ENCODE measurements at places on chromosomes 3 and 15. TPM values are rescaled to one million over a fixed set of nuclear protein-coding genes. Genes with fewer than 3 reads are reported as not detected.

DNA sequence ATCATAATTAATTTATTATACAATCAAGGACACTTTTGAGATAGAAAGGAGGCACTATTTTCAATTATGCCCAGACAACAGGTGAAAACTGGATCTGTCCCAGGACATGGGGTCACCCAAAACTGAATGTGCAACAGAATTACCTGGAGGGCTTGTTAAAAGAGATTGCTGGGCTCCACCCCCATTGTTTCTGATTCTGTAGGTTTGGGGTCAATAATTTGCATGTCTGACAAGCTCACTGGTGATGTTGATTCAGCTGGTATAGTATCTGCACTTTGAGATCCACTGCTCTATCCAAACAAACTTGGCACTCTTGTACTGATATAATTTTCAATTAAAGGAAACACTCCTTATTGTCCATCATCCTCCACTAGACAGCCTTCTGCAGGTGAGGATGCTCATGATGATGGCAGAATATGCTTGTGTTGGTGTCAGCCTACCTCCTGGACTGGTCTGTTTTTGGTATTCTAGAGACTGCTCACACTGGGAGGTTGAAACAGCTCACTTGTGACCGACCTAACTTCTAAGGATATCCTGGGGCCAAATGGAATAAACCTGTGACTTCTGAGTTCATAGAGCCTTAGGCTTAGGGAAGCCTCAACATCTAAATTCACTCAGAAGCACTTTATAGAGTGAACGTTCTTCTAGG, 2.2 kb downstream of the P2RY14 start:
- no peaks in the 10 kb centered on the region for H3K27me3 ChIP-seq
- H3K36me3 ChIP-seq, result no peaks in the 10 kb centered on the region
- no peak overlapping the region for H3K27ac ChIP-seq
- DNase-seq, result no peak
- no peaks in the 10 kb centered on the region for H3K4me1 ChIP-seq
- H3K4me3 ChIP-seq, result no peak overlapping the region

The SAMD7 gene
- not detected for total RNA-seq

DNA sequence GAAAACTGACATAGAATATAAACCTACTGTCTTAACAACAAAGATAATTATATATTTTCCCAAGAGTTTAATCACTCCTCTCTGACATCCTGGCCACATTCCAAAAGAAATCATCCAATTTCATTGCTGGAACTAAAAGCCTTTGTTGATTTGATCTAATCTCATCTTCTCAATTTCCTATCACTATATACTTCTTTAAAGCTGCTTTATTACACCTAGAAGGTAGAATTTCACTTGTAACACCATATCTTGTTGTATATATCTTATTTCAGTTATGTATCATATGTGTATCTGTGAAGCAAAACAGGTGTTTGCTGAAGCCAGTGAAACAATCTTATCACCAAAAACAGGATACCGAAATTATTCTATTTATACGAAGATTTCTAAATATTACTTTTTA, 740.2 kb downstream of the ROBO1 start:
- H3K36me3 ChIP-seq, result no peaks in the 10 kb centered on the region
- H3K4me3 ChIP-seq, result no peak overlapping the region
- no peak for DNase-seq
- no peak overlapping the region for H3K27ac ChIP-seq
- no peaks in the 10 kb centered on the region for H3K27me3 ChIP-seq
- H3K4me1 ChIP-seq, result no peaks in the 10 kb centered on the region

The FSTL1 gene
- total RNA-seq, result 387 TPM

The CTXN2 gene
- not detected for total RNA-seq

DNA sequence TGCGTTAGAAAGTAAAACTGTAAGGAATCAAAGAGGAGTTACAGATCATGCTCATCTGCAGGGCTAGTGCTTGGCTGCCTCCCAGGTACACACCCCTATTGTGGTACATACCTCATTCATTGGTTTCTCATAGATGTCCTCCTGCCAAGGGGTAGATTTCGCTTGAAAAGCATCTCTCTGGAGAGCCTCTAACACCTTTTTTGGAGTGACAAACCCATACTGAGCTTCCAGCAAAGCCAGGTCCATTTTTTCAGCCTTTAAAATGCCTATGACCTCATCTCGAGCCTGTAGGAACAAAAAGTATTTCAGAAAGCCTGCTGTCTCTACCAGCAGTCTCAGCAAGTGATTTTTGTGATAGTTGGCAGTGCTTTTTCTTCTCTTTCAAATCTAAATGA, 112.1 kb downstream of the CMSS1 start:
- no peak overlapping the region for H3K27ac ChIP-seq
- no peaks in the 10 kb centered on the region for H3K36me3 ChIP-seq
- no peak for DNase-seq
- no peak overlapping the region for H3K4me3 ChIP-seq
- H3K4me1 ChIP-seq, result peaks cover 38% of the 10 kb centered on the region

DNA sequence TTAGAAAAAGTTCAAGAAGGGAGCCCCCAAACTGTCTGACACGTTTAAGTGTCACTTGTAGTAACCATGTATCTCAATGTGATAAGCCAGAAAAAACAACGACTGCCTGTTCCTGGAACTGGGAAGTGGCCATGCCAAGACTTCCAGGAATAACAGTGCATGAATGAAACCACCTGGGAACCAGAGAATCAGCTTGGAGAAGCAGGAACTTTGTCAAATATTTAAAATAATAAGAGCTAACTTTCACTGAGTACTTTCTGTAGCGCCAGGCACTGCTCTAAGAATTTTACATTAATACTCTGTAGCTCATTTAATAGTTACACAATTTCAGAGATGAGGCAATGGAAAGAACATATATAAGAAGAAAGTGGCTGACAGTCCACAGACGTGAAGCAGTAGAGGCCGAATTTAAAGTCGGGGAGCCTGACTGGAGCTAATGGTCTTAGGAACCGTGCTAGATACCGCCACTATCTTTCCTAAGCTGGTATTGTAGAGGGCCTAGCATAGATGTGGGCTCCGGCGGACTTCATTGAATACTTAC, 876 bp downstream of the PLSCR1 start:
- H3K4me3 ChIP-seq, result peak overlapping the region; percentile 95
- no peaks in the 10 kb centered on the region for H3K36me3 ChIP-seq
- DNase-seq, result no peak
- no peaks in the 10 kb centered on the region for H3K27me3 ChIP-seq

The ARHGAP31 gene
- total RNA-seq, result 13.0 TPM

The PLA2G4D gene
- total RNA-seq, result 26.5 TPM

The CX3CR1 gene
- total RNA-seq, result not detected

The GCSAM gene
- total RNA-seq, result 1.5 TPM

DNA sequence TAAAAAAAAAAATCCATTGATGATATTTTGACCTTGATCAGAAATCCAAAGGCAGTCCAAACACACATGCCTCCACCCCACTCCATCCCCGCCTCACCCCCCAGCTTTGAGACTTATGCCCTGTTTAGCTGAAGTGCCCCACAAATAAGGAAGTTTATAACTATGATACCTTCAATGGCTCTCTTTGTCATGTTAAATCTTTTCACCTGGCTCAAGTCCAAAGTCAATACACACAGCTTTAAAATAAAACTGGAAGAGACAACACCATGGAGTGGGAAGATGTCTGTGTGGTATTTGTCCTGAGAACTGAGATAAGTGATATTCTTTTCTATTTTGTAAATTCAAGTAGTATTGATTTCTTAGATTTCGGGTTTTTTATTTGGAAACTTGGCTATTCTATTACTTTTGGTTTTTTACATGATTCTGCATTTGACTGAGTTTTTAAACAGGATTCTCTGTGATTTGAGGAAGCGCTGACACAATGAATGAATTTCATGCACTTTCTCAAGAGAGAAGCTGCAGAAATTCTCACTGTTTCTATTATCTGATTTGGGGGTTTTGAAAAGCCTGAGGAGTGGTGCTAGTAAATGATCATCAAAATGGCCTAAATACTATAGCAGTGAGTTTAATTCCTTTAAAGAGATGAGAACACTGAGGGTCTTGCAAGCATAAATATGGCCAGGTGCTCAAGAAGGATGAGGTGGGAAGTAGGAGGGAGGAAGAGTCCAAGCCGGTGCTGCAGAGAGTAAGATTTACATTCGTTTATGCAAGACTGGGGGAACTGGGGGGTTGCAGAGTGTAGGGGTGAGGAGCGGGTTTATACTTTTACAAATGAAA, 5.2 kb downstream of the FOXB1 start:
- peaks cover 17% of the 10 kb centered on the region for H3K27me3 ChIP-seq
- DNase-seq, result no peak
- peaks cover 27% of the 10 kb centered on the region for H3K4me1 ChIP-seq
- H3K27ac ChIP-seq, result no peak overlapping the region

- peak overlapping the region; percentile 49 for H3K4me3 ChIP-seq
- no peaks in the 10 kb centered on the region for H3K27me3 ChIP-seq
- H3K36me3 ChIP-seq, result no peaks in the 10 kb centered on the region
Observed at GRCh38 chr3:114454551-114455251, 160.9 kb downstream of the TIGIT start.

The ARPIN gene
- total RNA-seq, result 20.1 TPM

The TBC1D23 gene
- 56.5 TPM for total RNA-seq

DNA sequence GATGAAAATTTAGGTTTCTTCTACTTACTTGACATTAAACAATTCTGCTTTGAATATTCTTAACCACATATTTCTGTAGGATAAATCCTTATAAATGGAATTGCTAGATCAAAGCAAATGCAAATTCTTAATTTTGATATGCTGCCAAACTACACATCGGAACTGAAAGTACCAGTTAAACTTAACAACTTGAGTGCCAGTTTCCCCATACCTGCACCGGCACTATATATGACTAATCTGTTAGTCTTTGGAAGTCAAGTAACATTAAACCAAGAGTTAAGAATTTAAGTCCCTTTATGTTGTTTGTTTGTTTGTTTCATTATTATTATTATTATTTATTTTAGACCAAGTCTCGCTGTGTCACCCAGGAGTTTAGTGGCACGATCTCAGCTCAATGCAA, 103.9 kb upstream of the AKAP13 start:
- no peaks in the 10 kb centered on the region for H3K27me3 ChIP-seq
- no peaks in the 10 kb centered on the region for H3K4me1 ChIP-seq
- no peak overlapping the region for H3K4me3 ChIP-seq
- DNase-seq, result no peak

DNA sequence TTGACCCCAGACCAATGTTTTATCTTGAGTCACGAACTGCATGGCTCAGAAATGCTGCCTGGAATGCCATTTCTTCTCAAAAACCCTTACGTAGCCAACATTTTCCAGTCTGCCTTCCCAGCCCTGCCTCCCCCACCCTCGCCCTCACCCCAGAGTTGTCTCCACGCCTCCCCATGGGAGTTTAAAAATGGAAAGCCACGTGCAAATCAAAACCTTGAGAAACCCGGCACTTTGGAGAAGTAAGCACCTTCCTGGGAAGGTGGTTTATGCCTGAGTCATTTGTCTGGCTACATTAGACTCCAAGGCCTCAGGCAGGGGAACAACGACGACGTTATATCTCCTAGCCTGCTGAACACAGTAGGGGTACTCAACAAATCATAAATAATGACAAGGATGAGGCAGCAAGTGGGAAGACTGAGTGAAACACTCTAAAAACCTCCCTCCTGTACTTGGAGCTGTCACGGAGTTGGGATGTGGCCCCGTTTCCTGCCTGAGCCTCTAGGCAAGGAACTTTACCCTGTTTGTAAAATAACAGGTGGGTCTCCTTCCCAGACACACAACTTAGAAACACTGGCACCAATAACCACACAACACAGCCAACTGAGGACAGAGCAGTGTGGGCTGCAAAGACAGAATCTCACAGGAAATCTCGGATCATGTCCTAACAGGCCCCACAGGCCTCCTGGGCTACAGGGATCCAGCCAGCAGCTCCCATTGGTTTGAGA, 179.1 kb downstream of the NTRK3 start:
- no peaks in the 10 kb centered on the region for H3K4me1 ChIP-seq
- no peak overlapping the region for H3K27ac ChIP-seq
- no peaks in the 10 kb centered on the region for H3K36me3 ChIP-seq
- no peak for DNase-seq

The EBLN2 gene
- total RNA-seq, result 6.4 TPM

The NR2E3 gene
- total RNA-seq, result 0.98 TPM

The RGMA gene
- 21.6 TPM for total RNA-seq

- H3K27ac ChIP-seq, result peak overlapping the region; percentile 31
- no peak overlapping the region for H3K4me3 ChIP-seq
- peaks cover 100% of the 10 kb centered on the region for H3K4me1 ChIP-seq
Observed at GRCh38 chr3:150747886-150748683, 14.9 kb downstream of the SIAH2 start.

GRCh38 chr15:81215983-81216382, 19.3 kb downstream of the IL16 start:
- H3K4me3 ChIP-seq, result no peak overlapping the region
- H3K4me1 ChIP-seq, result peaks cover 10% of the 10 kb centered on the region
- H3K36me3 ChIP-seq, result no peaks in the 10 kb centered on the region
- no peaks in the 10 kb centered on the region for H3K27me3 ChIP-seq

- no peak overlapping the region for H3K4me3 ChIP-seq
- H3K27ac ChIP-seq, result no peak overlapping the region
- DNase-seq, result no peak
- no peaks in the 10 kb centered on the region for H3K36me3 ChIP-seq
- H3K27me3 ChIP-seq, result no peaks in the 10 kb centered on the region
Observed at GRCh38 chr15:39066677-39067076, 502.1 kb upstream of the RASGRP1 start.

The MME gene
- 18.4 TPM for total RNA-seq

GRCh38 chr3:184778426-184779332, 33.3 kb upstream of the VPS8 start:
- H3K4me1 ChIP-seq, result no peaks in the 10 kb centered on the region
- H3K27ac ChIP-seq, result no peak overlapping the region
- H3K36me3 ChIP-seq, result no peaks in the 10 kb centered on the region
- DNase-seq, result no peak
- H3K4me3 ChIP-seq, result no peak overlapping the region
